ENCODE measurements at places on chromosomes 6 and 20.
A peak's percentile ranks its signal among the peaks of the same experiment; 100 is the strongest.

GRCh38 chr20:1577906-1578305 lies 20.4 kb upstream of the SIRPD start:
- DNase-seq = no peak

DNA sequence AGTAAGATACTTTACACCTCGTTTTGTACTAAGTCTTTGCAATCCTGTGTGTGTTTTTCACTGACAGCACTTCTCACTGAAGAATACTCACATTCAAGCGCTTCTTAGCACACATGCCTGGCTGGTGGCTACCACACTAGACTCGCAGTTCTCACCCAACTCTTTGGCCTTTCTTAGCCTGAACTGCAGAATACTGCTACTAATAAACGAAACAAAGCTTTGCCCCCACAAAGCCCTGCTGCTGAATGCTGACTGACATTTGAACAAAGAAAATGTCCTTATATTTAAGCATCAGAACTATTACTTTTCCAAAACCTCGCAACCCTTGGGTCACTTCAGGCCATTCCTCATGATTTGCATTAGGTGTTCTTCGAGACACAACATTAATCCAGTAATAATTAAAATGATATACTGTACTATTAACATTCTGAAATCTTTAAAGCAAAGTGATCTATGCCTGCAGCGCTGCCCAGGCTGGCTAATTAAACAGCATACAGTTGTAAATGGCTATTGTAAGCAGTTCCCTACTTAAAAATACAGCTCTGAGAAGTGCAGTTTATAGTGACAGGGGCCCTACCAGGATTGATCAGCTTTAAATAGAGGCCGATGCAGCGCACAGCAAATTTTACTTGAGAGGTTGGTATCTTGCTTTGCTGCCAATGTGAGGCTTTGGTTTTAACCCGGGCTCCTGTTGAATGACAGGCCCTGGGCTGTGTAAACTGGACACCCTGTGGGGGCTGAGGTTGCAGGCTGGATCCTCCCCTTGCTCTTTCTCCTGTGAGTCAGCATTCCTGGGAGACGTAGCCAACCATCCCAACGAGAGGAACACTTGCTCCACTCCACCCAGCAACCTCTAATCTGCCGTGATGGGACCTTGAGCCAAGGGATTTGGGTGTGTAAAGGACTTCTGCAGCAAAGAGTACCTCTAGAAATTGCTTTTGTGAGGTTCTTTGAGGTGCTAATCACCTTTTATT lies 899.0 kb downstream of the TFAP2A start:
- no peak for DNase-seq

GRCh38 chr6:109782491-109782999 lies 91.4 kb downstream of the FIG4 start:
- no peak for DNase-seq

DNA sequence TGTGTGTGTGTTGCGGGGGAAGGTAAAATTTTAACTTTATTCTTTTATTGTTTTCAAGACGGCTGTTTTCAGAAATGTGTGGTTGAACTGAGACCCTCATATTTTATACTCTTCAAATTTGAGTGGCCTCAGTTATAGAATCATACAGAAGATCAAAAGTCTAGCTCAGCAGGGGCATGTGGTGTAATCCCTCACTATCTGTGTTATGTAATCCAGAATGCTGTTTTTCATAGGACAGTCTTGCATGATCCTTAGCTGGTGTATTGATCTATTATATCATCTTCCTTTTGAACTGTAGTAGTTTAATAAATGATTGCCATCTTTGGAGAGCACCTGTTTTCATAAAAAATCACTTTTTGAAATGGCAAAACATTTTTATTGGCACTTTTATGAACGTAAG lies 1.4 kb downstream of the PLCB4 start:
- no peak for DNase-seq

- peak; percentile 34 for DNase-seq
Observed at GRCh38 chr6:49001856-49002541, 461.1 kb downstream of the MMUT start.

GRCh38 chr20:62829231-62830230 lies 12.7 kb downstream of the COL9A3 start:
- no peak for DNase-seq

- no peak for DNase-seq
Observed at GRCh38 chr6:72941751-72942150, 283.5 kb downstream of the KHDC1L start.

DNA sequence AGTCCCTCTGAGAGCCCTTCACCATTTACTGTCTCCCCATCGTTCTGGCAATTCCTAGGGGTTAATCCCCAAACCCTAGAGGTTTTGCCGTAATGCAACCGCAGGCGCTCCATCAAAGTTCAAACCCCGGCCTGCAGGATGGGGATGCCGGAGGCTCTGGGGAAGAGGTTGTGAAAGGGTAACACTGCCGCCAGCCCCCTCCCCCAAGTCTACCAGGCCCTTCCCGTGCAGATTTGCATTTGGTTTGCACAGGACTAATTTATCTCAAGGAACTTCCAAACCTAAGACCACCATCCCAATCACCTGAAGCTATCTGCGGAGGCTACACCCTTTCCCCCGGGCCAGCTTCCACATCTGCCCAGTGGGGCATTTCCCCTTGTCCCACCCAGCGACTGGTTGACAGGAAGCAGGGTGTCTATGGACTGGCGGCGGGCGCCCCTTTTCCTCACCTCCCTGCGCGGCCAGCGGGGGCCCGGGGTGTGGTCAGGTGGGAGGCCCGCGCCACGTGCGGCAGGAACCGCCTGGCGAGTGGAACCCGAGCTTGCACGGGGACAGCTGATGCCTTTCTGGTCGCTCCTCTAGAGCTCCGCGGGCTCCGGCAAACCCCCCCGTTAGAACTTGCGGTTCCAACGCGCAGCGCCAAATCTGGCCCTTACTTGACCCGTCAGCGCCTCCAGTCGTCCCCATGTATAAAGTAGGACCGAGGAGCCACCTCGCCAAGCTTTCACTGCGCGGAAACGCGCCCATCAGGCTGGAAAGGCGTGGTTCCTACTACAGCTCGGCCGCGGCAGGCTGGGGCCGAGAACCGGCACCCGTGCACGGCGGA lies 9.4 kb upstream of the SLC4A11 start:
- DNase-seq = peak; percentile 31

DNA sequence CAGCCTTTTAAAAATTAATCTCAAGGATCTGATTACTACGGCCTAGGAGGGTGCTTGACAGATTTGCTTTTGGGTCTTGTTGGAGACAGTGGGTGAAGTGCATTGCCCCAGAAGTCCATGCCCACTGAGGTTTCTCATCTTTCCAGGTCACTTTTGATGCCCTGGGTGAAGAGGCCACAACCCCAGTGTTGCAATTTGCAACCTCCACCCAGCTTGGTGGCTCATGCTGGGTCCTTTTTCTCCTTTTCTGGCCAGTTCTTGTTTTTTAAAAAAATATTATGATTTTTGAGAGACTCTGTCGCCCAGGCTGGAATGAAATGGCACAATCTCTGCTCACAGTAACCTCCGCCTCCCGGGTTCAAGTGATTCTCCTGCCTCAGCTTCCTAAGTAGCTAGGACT lies 9.4 kb downstream of the STX11 start:
- DNase-seq = no peak

- DNase-seq = no peak
Observed at GRCh38 chr20:35339007-35339406, 46.8 kb upstream of the FAM83C start.

DNA sequence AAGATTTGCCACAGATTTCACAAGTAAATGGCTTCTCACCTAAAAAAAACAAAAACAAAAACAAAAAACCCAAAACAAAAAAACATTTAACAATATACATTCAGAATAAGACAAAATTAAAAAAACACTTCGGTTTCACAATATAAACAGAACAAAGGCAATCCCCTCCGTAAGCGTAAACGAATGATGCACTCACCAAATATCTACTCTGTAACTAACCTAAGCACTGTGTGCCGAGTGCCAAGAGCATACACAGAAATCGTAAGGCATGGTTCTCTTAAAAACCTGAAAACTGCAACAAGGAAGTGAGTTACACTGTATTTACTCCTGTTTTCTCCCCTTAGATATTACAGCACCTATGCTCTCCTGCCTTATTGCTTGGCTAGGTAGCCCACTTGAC lies 12.1 kb upstream of the MICAL1 start:
- DNase-seq = no peak

- no peak for DNase-seq
Observed at GRCh38 chr6:39224011-39224410, 5.3 kb downstream of the KCNK5 start.

DNA sequence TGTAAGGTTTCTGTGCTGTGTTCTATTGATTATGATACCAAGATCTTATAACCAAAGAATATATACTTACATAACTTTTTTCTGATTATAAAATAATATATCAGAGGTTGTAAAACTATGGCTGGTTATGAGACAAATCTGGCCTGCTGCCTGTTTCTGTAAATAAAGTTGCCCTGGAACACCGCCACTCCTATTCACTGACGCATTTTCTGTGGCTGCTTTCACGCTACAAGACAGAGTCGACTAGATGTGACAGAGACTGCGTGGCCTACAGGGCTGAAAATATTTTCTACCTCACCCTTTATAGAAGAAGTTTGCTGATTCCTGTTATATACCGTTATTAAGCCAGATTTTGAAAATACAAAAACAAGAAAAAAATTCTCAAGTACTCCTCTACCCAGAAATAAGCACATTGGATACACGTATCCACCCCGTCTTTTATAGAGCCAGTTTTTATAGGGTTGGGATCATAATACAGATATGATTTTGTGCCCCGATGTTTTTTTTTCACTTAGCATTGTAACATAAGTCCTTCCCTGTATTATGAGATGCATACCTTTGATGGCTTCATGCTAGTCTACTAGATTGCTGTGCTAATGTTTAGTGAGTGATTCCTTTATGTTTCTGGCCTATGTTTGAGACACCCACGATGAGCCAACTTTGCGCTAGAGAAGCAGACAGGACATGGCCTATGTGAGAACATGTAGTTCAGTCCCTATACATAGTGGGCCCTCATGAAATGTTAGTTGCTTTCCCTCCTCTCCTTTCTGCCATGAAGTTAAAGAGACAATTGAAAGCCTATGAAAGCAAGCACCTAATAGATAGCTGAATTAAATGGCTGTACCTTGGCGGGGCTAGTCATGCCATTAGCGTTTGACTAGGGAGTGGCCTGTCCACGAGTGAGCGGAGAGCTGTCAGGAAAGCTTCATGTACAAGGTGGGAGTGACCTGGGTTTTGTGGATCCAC lies 98.1 kb upstream of the KCNK16 start:
- DNase-seq = peak; percentile 29

- DNase-seq = no peak
Observed at GRCh38 chr6:38775870-38776269, 60.8 kb downstream of the DNAH8 start.
